Heart left ventricle (tissue), 16 donors: ENCODE measurements at places on chromosomes 16 and 17. TPM values are rescaled to one million over a fixed set of nuclear protein-coding genes. Genes with fewer than 3 reads are reported as not detected.

DNA sequence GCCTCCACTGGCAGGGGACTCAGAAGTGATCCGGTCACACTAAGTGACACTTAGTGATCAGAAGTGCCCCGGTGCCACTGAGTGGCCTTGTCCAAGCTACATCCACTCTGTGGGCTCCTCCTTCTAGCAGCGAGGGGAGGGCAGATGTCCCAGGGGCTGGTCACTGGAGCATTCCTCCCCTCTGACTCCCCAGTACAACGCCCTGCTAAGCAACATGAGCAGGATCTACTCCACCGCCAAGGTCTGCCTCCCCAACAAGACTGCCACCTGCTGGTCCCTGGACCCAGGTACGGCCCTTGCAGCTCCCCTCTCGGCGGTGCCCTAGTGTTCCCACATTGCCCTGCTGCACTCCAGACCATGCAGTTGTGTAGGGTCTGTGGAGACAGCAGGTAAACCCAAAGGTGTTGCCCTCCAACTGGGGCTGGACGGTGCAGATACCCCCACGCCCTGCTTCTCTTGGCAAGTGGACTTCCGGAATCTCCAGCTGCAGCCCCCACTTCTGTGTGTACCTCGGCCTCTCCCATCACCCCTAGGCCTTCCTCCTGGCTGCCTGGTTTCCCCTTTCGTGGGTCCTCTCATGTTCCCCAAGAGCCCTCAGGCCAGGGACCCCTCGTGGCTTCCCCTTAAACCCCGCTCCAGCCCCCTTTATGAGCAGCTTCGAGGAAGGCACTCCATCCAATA, 2.1 kb downstream of the ACE start:
- peaks cover 24% of the 10 kb centered on the region for H3K4me1 ChIP-seq
- H3K27ac ChIP-seq = no peak overlapping the region
- peak; percentile 88 for DNase-seq
- no peak overlapping the region for H3K4me3 ChIP-seq

- H3K27ac ChIP-seq = no peak overlapping the region
- DNase-seq = no peak
- no peaks in the 10 kb centered on the region for H3K27me3 ChIP-seq
Observed at GRCh38 chr17:7060165-7060891, 16.4 kb upstream of the SLC16A11 start.

DNA sequence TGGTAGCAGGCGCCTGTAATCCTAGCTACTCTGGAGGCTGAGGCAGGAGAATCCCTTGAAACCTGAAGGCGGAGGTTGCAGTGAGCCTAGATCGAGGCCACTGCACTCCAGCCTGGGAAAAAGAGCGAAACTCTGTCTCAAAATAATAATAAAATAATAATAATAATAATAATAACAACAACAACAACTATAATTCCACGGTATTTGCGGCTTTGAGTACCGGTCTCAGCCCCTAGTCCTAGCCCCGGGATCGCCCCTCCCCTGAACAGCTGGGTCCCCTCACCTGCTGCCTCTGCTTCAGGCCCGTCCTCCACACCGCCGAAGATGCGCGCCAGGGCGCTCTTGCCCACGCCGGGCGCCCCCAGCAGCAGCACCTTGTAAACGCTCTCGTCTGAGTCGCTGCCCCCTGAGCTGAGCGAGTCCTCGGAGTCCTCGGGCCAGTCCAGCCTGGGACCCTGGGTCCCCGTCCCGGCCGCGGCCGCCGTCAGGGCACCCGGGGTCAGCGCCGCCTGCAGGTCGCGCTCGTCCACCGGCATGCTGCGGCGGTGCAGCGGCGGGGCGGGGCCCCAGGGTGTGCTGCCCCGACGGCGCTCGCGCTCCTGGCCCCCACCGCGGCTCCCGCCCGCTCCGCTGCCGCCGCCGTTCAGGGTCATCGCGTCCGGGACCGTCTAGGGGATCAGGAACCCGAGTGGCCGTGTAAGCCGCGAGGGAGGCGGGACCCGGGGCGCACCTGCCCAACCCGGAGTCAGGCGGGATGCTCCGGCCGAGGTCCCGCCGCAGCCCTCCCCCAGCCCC, 611 bp downstream of the RRAD start:
- peak overlapping the region; percentile 92 for H3K27ac ChIP-seq
- peak overlapping the region; percentile 77 for H3K4me3 ChIP-seq
- H3K36me3 ChIP-seq = no peaks in the 10 kb centered on the region
- peak; percentile 57 for DNase-seq

PRKCB gene
- total RNA-seq = 1.9 TPM
